Fibroblast of mammary gland (primary cell): ENCODE measurements at places on chromosomes 2 and 18.

DNA sequence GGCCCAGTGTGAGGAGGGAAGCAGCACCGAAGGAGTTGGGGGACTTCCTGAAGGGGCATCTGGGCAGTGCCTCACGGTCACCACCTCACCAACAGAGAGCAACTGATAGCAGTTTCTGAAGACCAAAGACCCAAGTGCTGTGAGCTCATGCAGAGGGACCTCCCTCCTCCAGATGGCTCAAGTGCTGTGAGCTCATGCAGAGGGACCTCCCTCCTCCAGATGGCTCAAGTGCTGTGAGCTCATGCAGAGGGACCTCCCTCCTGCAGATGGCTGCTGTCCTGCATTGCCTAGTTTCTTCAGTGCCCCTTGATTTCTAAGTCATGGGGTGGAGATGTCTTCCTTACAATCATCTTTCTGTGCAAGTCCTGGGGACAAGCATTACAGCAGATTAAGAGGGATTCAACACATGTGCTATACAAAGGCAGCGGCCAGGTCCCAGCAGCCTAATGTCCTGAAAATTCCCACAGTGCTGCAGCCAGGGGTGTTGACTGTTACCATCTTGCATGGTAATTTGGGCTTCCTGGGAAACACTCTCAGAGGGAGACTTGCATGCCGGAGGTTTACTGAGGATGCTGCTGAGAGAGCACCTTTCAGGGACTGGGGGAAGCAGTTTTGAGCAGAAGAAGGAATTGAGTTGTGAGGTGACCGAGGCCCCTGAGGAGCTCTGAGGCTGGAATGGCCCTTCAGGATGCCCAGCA is 409.3 kb downstream of the GALR1 start:
- DNase-seq, result no peak

- no peak for DNase-seq
These were observed 210.5 kb upstream of the GATA6 start for GRCh38 chr18:21958707-21959450.

DNA sequence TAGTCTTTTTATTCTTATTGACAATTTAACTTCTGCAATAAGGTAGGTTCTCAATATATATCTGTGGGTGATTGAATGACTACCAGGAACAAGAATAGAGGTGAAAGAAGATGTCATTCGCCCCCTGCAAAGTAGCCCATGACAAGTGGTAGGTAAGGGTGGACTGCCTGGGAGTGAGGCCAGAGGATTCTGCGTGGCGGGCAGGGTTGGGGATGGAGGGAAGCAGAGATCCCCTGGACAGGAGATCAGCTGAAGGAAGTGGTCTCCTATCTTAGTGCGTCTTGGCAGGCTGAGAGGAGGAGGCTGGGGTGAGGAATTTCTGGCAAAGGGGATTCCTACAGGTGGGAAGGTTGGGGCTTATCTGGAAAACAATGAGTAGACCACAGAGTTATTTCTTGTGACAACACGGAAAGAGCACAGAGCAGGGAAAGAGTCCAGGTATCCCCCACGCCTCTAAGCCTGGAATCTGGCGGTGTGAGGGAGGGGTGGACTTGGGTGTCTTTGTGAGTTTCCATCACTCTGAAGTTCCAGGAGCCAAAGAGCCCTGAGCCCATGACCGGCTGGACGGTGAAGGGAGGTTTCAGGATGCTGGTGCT is 21.5 kb upstream of the MYCN start:
- no peak for DNase-seq

DNA sequence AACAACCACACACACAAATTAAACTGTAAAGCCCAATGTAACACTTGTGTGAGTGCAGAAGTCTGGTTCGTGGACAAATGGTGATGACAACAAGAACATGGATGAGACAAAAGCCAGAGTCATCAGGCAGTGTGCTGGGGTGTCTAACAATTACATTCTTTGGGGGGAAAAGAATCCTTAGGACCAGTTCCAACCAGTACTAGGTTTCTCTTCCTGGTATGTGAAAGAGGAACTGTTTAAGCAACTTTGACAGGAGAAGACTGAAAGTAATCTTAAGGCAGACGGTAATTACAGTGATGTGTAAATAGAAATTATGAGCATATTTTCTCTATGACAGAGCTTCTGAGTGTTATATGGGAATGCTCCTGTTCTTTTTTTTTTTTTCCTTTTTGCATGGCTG is 133.4 kb downstream of the AFF3 start:
- peak; percentile 33 for DNase-seq

GRCh38 chr2:21501376-21502027 is 377.7 kb downstream of the TDRD15 start:
- DNase-seq, result no peak

DNA sequence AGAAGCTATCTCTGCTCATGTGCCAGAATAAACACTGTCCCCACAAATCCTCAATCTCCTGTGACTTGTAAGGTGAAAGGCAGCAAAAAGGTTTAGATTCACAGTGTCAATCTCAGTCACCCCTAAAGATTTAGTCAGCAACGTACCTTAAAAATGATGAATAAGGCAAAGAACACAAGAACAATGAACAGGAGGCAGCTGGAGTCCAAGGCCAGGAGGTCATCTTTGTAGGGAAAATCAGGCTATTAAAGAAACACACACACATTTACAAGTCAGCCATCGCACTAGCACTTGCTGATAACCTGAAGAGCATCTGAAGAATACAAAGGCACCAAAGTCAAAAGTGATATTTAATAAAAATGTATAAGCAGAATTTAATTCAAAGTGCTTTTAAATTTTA is 16.6 kb downstream of the LAPTM4A start:
- no peak for DNase-seq

GRCh38 chr2:105803773-105804172 is 59.1 kb downstream of the NCK2 start:
- no peak for DNase-seq

- no peak for DNase-seq
These were observed 636.1 kb downstream of the TDRD15 start for GRCh38 chr2:21759819-21760218.

- DNase-seq, result no peak
These were observed 555.0 kb upstream of the GYPC start for GRCh38 chr2:126100962-126101361.

GRCh38 chr18:58924473-58924872 is 59.8 kb downstream of the ZNF532 start:
- no peak for DNase-seq

DNA sequence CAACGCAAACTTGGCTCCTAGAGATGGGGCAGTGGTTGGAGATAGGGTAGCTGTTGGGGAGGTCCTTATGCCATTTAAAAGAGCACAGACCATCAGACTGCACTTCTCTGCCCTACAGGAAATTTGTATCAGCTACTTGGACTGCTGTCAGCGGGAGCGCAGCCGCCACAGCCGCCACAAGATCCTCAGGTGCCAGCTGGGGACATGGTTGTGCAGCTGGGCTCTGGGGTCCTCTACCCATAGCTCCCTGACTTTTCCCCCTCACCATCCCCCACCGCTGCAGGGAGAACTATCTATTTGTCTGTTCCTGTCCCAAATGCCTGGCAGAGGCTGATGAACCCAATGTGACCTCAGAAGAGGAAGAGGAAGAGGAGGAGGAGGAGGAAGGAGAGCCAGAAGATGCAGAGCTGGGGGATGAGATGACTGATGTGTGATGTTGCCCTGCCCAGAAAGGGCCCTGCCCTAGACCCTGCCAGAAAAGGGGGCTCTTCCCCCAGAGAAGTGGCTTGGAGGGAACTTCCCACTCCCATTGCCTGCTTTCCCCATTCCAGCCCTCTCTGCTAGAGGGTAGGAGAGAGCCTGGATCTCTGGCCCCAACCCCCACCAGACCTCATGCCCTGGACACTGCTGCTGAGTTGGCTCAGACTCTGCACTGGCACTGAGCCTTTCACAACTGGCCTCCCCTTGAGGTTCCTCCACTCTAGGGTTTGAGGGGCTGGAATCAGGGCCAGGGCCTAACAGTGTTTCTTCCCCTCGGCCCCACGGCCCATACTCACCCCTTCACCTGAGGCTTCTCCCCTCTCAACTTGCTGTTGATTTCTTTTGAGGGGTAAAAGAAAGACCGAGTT is 7.3 kb downstream of the PRADC1 start:
- DNase-seq, result no peak

DNA sequence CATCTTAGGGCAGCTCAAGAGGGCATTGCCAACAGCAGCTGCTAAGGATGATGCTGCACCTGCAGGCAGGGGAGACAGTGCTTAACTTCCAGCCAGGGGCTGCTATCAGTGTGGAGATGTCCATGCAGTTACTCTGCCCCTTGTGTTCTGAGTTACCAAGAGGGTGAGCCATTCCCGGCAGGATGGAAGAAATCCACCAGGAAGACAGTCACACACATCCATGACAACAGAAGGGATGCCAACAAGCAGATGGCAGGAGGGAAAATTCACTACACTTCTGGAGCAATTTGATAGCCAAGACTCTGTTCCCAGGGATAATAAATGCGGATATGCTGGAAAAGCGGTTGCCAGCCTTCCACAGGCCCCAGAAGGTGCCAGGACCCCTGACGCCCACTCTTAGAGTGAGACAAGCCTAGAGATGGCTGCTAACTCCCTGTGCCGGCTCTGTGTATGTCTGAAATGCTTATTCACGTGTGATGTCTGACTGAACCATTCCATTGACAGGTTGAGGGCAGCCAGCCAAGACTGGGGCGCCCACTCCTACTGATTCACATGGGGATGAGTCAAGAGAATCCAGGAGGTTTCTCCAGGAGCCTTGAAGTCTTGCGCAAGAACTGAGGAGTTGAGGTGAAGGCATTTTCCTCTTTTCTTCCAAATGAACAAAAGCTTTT is 24.5 kb downstream of the LOXHD1 start:
- DNase-seq, result peak; percentile 88

DNA sequence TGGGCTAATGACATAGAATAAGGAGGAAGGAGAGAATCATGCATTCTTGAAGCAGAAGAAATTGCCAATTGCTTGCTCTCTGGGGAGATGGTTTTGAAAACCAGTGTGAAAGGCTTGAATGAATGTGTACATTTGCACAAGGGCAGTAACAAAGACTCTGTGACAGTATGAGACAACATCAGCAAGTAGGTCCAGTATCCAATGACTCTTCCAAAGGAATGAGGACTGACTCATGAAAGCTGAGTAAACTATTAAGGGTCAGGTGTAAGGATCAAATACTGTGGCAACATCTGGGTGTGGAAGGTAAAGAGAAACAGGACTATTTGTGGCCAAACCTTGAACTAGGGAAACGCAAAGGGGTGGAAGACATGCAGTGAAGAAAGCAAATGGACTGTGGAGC is 886.0 kb upstream of the CHAC2 start:
- DNase-seq, result peak; percentile 30

- DNase-seq, result no peak
These were observed 11.6 kb upstream of the ACKR3 start for GRCh38 chr2:236558036-236558435.

DNA sequence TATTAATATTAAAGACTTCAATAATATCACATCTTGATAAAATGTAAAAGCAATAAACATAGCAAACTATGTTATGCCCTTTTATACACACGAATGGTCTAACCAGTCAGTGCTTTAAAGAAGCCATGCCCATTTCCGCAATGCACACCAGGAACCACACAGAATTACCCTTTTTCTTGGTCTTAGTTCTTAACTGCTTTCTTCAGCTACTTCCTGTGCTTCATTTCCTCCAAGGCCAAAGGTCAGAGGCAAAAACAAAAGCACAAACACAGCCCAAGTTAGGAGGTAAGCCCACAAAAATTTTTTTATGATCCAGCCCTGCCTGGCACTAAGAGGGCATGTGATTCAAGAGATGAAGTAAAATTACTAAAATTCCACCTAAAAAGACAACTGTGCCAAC is 267.2 kb downstream of the FBXO15 start:
- DNase-seq, result no peak

GRCh38 chr2:18598848-18599484 is 9.6 kb upstream of the NT5C1B start:
- no peak for DNase-seq

- DNase-seq, result no peak
These were observed 67.2 kb upstream of the ACYP2 start for GRCh38 chr2:54048117-54048785.

DNA sequence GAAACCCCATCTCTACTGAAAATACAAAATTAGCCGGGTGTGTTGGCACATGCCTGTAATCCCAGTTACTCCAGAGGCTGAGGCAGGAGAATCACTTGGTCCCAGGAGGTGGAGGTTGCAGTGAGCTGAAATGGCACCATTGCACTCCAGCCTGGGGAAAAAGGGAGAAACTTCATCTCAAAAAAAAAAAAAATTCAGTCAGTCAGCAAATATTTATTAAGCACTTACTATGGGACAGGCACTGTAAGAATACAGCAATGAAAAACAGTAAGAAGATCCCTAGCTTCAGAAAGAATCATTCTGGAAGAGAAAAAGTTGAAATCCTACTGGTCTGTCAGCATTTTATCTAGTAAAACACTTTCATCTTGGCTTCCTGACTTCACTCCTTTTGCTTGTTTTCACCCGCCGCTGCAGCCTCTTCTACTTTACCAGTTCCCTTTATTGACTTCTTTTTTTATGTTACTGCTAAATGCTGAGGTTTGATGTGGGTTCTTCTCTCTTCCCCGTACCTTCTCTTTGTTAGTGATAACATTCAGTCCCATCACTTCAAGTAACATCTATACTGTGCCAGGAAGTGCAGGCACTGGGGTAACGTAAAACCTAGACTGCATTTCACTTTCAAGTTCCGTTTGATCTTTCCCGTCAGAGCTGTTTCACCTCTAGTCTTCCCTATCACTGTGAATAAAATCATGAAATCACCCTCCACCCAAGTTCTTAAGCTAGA is 10.8 kb upstream of the TAF4B start:
- no peak for DNase-seq

DNA sequence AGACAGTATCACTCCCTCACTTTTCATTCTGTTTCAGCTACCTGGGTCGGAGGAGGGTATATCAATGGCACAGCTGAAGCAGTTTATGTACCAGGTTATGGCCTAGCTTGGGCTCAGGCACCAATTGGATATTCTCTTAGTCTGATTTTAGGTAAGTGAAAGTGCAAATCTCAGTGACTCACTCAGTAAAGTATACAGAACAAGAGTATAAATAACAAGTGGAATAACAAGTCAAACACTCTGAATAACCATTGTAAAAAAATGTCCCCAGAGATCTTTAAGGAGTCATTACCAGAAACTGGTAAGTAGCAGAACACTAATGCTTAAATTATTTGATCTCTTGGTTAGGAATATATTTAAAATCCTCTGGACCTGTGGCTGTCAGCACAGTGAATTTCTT is 5.7 kb downstream of the SLC5A7 start:
- DNase-seq, result peak; percentile 11

DNA sequence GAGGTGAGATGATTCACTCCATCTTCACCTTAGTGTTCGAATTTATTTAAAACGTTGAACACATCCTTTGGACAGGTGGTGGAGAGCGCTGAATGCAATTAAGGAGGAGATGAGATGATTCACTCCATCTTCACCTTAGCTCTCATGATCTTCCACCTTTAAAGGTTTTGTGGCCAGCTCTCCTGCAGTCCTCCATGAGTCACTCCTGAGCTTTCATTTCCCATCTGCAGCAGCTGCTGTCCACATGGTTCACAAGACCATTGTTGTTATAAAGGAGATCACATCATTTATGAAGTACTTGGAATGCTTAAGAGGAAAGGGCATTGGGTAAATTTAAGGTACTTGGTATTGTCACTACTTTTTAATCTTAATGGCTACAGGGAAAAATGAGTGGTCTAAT is 298.5 kb downstream of the PAX3 start:
- peak; percentile 92 for DNase-seq

- DNase-seq, result peak; percentile 65
These were observed 31.9 kb downstream of the CNRIP1 start for GRCh38 chr2:68287580-68288441.
